ENCODE measurements at places on chromosomes 12 and 14. TPM values are rescaled to one million over a fixed set of nuclear protein-coding genes. Genes with fewer than 3 reads are reported as not detected.

DNA sequence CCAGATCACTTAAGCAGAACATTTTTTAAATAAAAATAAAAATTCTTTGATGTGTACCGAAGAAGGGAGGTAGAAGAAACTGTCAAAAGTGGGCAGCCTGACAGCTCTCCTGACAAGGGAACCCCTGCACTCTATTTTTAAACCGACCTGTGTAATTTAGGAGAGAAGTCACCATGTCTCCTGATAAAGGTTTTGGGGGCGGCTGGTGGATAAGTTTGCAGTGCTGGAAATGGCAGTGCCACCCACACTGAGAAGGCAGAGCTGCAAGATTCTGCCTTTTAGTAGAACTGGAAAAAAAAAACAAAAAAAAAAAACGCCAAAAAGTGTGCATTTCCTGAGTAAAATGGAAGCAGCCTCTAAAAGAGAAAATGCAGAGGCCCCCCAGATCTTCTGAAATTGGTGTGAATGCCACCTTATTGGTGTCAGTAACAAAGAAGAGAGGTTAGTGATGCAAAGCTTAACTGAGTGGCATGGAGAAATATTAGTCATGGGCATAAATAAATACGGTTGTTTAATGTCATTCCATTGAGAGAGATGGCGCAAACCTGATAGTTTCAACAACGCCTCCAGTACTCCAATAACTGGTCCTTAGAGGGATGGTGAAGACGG lies 24.7 kb downstream of the DUSP6 start:
- no peak for DNase-seq

DNA sequence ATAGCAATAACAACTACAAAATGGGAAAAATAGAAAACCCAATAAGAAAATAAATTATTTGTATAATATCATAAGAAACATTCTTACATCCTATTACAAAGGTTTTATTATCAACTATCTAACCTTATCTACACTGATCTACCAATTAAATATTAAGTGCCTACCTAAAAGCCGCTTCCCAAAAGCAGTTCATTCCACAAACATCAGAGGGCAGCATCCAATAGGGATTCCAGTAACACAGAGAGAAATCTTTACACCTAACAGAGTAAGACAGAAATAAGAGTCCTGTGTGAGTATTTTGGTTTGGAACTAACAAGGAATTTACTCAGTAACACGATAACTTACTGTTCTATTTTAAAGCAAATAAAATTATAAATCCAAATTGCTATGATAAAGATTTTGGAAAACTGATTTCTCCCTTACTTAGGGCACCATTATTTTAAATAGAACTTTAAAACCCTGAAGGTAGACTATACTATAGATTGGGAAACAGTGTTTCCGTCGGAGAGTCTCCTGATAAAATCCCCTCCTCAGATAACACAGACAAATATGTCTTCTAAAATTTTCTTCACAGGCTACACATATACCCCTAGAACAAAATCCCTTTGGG lies 15.0 kb downstream of the GXYLT1 start:
- DNase-seq = no peak

DNA sequence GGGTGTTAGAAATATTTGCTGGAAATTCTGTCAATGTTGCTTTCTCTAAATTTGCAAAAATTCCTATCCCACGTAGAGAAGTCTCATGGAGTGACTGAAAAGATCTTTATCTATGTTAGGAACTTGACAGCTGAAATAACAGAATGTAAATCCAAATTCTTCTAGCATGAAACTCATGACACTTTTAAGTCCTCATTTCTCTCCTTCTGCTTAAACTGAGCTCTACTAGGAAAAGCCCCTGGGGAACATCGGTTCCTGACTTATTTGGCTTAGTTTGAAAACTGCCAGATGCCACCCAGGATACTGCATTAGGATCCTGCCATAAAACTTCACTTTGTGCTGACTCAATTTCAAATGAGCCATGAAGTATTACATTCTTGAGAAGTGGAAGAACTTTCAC lies 426.0 kb downstream of the GALC start:
- no peak for DNase-seq

DNA sequence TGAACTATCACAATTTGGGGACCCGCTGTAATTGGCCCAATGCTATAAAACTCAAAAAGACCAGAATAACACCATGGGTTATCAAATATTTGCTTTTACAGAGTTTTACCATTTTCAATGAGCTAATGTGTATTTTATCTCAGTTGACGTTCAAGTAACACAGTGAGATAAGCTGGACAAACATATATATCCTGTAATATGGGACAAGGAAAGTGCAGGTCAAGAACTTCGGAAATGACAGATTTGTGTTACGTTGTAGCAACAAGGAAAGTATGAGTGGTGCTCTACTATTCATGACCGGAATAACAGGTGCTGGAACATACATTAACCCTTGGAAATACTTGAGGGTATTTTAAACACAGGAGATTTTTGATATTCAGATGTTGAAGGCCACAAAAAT lies 566.4 kb upstream of the FLRT2 start:
- no peak for DNase-seq

- DNase-seq = no peak
Observed at GRCh38 chr12:66195242-66195641, 6.2 kb downstream of the IRAK3 start.

- DNase-seq = no peak
Observed at GRCh38 chr12:33605757-33606156, 166.1 kb upstream of the SYT10 start.

Gene TAS2R7
- not detected for total RNA-seq

Gene SLCO1B1
- not detected for total RNA-seq

DNA sequence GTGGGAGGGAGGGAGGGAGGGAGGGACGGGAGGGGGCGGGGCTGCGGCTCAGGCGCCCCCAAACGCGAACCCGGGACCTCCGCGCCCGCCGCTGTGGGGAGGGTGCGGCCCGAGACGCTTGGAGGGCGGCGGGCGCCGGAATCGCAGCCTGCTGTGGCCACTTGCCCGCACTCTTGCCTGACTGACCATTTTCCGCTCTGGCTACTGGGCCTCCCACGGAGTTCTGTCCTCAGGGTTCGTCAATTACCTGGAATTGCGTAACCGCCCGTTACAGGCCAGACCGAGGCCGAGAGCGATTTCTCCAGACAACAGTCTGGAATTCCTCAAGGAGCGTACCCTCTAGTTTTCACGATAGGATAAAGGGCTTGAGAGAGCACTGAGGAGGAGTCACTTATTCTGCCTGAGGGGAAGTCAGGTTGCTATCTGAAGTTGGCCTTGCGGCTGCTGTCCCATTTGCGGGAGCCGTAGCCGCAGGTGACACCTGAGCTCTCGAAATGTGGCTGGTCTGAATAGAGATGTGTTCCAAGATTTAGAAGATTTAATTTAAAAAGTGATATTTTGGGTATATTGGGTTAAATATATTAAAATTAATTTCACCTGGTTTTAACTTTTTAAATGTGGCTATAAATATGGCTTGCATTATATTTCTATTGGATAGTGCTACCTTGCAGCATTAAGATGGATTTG lies 446 bp upstream of the ZNF641 start:
- no peak for DNase-seq

Gene FIGNL2
- 0.22 TPM for total RNA-seq

GRCh38 chr12:121176826-121177529 lies 33.0 kb upstream of the P2RX4 start:
- DNase-seq = no peak

DNA sequence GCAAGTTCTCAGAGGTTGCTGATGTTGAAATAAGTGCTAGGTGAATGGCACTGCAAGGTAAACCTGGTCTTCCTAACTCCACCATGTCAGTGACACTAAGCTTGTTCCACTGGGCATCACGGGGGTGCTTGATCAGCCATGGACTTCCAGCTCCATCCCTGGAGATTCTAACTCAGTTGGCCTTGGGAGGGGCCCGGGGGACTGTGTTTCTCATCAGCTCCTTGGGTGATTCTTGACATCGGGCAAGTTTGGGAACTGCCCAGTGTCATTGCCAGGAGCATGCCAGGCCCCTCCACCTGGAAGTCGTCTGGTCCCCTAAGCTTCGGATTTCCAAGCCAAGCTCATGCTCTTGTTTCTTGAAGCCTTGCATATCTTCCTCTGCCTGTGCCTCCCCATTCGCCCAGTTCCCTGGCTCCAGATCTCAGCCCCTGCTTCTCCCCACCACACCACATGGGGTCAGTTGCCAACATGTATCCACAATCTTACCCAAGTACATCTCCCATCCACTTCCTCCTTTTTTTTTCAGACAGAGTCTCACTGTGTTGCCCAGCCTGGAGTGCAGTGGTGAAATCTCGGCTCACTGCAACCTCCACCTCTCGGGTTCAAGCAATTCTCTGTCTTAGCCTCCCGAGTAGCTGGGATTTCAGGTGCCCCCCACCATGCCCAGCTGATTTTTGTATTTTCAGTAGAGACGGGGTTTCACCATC lies 30.7 kb upstream of the RFLNA start:
- no peak for DNase-seq

Gene KRT79
- total RNA-seq = not detected

Gene KRT7
- total RNA-seq = not detected

DNA sequence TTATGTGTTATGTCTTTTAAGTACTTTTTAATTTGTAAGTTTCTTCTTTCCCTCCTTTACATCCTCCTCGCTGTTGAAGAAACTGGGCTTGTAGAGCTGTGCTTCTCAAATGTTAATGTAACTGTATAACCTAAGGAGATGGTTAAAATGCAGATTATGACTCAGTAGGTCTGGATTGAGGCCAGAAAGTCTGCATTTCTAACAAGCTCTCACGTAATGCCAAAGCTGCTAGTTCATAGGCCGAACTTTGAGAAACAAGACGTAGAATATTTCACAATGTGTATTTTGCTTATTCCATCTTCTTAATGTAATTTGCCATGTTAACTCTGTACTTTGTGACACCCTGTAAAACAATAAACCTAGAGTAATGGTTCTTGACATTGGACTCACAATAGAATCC lies 193.3 kb upstream of the SYT1 start:
- DNase-seq = no peak

Gene PCNX1
- 33.6 TPM for total RNA-seq

Gene C12orf54
- not detected for total RNA-seq

Gene GLS2
- total RNA-seq = 0.76 TPM

DNA sequence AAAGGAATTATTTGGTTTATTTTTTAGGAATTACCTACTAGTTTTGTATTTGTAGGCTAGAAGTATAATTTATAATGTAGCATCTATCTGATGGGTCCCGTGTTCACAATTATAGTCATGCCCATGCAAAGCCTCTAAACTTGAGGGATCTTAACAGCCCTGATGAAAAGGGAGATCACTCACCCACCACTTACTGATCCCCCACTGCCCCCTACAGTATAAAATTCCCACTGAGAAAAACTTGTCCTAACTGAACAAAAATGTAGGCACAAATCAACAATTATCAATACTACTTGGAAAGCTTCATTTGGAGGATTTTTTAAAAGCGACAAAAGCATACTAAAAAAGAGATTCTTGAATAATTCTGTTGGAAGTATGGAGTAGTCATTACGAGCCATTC lies 21.0 kb downstream of the WIF1 start:
- DNase-seq = no peak

Gene PTPRO
- total RNA-seq = 1.3 TPM

Gene YAF2
- total RNA-seq = 86.1 TPM

- no peak for DNase-seq
Observed at GRCh38 chr12:102067574-102068258, 5.9 kb upstream of the WASHC3 start.

Gene ESPL1
- total RNA-seq = 0.97 TPM

- no peak for DNase-seq
Observed at GRCh38 chr12:66449531-66449930, 147.2 kb downstream of the HELB start.

GRCh38 chr12:45183246-45183645 lies 32.6 kb upstream of the ANO6 start:
- DNase-seq = no peak

Gene SLC38A6
- 4.3 TPM for total RNA-seq

Gene DPY19L2
- 41.0 TPM for total RNA-seq

- no peak for DNase-seq
Observed at GRCh38 chr12:19794116-19794515, 354.8 kb downstream of the AEBP2 start.

- DNase-seq = no peak
Observed at GRCh38 chr14:95662376-95663186, 23.6 kb upstream of the TCL1B start.

GRCh38 chr12:116048879-116049278 lies 228.6 kb downstream of the MED13L start:
- DNase-seq = no peak

Gene ALG10
- 3.7 TPM for total RNA-seq

Gene EML5
- 0.27 TPM for total RNA-seq

DNA sequence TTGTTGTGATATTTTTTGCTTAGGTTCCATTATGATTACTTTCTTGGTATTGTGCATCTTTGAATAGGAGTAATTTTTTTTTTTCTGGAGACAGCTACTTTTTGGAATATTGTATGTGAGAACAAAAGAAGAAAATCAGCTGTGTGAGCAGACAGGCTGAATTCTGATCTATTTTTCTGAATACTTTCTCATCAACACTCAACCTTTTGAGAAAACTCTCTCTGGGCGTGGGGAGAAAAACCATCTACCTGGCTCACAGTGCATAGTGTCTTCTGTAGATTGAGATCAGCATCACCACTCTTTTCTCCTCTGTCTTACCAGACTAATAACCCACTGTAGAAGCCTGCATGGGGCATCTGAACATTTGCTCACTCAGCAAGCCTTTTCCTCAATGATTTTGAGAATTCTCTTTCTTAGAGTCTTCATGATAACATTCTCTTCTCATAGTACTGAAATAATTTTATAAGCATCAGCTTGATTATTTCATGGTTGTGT lies 3.3 kb downstream of the PIK3C2G start:
- DNase-seq = no peak

DNA sequence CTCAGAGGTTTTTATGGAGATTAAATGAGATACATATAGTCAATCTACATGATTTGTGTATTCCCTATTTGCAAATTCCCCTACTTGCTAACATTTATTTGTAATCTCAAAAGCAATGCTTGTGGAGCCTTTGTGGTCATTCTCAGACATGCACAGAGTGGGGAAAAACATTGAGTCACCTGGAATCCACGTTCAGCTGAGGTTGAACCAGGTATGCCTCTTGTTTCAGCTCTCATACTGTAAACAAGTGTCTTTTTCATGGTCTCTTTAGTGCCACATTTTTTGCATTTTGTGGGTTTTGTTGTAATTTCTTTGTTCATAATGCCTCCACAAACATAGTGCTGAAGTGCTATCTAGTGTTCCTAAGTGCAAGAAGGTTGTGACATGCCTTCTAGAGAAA lies 181.9 kb downstream of the BCAT1 start:
- DNase-seq = no peak

Gene PPM1H
- total RNA-seq = 8.3 TPM

DNA sequence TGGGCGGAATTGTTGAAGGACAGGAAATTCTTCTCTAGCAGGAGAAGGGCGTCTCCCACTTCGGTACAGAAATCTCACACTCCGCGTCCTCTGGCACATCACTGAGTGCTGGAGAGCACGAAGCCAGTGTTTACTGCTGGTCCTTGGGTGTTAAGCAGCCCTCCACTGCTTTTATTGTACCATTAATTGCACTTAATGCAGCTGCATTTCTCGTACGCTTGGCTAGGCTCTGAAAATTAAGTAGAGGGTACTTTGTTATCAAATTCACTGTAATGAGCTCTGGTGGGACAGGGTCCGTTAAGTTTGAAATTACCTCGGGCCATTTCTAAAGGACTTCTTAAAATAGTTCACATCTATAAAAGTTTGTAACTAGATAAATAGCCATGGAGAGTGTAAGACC lies 411.2 kb downstream of the NPAS3 start:
- DNase-seq = no peak

- DNase-seq = no peak
Observed at GRCh38 chr12:67509666-67510386, 138.7 kb upstream of the DYRK2 start.
